ENCODE measurements at places on chromosomes 1 and 21.

DNA sequence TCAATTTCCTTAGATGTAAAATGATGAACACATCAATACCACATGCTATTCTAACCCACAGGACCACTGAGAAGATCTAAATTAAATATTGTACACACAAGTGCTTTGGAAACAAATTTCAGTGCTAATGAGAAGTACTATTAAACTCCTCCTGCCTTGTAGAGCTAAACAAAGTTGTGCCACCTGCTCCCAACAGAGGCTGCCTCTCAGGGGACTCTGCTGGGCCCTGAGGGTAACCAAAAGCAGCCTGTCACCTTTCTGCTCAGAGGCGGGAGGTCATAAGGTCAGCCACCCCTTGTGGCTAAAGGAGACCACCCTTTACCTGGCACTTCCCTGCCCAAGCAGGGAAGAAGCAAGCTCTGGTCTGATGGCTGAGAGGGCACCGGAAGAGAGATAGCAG lies 6.3 kb downstream of the SLC9A1 start:
- DNase-seq = no peak

- no peak for DNase-seq
Measured at GRCh38 chr1:200907611-200908097, 13.0 kb downstream of the INAVA start.

GRCh38 chr1:161131523-161132409 lies 701 bp downstream of the DEDD start:
- peak; percentile 72 for DNase-seq

- no peak for DNase-seq
Measured at GRCh38 chr1:171173069-171173468, 12.0 kb upstream of the FMO2 start.

DNA sequence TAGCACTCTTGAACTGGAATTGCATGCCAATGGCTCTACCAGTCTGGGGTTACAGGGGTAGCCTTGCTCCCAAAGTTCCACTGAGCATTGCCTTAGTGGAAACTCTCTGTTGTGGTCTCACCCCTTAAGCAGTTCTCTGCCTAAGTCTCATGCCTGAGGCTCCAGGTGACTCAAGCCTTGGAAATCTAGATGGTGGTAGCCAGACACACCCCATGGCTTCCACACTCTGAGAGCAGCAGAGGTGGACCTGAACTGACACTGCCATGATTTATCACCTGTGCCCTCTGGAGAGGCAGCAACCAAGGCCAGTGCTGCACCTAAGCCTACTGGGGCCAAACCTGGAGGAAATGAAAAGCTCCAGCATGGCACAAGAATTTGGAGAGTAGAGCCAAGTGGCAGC lies 285.7 kb upstream of the PKN2 start:
- DNase-seq = no peak

- DNase-seq = peak; percentile 8
Measured at GRCh38 chr1:247576514-247576913, 11.6 kb upstream of the OR2G2 start.

DNA sequence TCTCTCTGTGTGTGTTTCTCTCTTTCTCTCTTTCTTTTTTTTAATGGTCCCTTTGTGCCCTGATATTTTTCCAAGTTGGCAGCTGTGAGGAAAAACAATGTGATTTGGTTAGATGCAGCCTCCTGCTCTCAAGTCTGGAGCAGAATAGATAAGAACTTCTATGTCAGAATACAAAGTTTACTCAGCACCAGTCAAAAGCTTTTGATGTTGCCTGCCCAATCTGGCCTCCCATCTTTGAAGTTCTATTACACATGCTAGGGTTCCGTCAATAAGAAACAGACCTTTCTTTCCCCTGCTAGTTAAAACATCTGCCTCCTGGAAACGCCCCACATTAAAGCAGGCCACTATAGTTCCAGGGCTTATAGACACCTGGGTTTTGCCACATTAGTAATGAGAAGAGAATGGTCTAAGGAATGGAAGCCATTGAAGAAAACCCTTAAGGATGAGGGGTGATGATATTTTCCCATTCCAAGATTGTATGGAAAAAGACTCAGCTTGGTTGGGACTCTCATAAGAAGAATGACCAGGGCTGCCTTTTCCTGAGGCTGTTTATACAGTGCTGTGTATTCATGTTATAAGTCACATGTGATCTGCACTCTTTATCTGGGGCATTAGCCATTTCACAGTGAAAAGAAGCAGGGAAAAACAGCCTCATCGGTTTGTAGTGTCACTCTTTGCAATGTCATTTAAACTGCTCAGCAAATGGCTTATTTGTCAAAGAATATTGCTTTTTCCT lies 414.7 kb upstream of the PROX1 start:
- DNase-seq = peak; percentile 63

GRCh38 chr1:207822602-207823451 lies 71.0 kb downstream of the CD46 start:
- peak; percentile 52 for DNase-seq

GRCh38 chr1:83857103-83857502 lies 141.8 kb downstream of the TTLL7 start:
- DNase-seq = peak; percentile 71

GRCh38 chr1:86733340-86733739 lies 29.0 kb downstream of the SH3GLB1 start:
- no peak for DNase-seq

DNA sequence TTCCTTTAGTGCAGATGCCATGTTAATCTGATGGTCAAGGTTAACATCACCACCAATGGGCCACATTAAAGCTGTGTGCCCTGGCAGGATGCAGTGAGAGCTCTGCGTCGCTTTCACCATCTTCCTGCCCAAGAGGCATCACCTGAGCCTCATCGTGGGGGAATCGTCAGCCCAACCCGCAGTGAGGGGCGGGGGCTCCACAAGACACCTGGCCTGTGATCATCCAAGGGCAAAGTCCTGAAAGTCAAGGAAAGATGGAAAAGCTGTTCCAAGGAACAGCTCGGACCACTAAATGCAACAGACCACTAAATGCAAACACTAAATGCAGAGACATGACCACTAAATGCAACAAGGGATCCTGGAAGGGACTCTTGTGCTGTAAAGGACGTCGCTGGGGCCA lies 49.9 kb downstream of the WDR4 start:
- DNase-seq = no peak

GRCh38 chr1:44645476-44646244 lies 28.6 kb downstream of the TMEM53 start:
- peak; percentile 88 for DNase-seq

- DNase-seq = no peak
Measured at GRCh38 chr1:32780628-32781234, 36.4 kb downstream of the YARS1 start.

GRCh38 chr1:7869136-7869920 lies 16.5 kb upstream of the UTS2 start:
- no peak for DNase-seq

- DNase-seq = peak; percentile 36
Measured at GRCh38 chr1:109438798-109439297, 12.6 kb upstream of the PSMA5 start.

- no peak for DNase-seq
Measured at GRCh38 chr1:237041461-237041794, 556 bp upstream of the RYR2 start.

GRCh38 chr1:151472856-151473731 lies 13.8 kb upstream of the POGZ start:
- peak; percentile 89 for DNase-seq

DNA sequence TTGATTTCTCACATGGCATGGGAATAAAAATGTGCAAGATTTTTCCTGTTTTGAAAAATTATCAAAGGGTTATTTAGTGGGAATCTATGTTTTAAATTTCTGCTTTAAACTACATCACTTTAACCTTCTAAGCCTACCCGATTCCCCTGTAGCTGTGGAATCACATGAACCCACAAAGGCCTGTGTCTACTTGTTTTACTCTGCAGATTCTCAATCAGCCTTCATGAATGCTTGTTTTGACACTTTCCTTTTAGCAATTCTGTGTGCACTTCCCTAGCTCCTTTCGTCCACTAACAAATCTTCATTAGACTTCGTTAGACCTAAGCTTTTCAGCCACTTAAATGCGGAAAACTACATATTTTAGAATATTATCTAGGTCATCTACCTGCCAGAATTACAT lies 56.0 kb upstream of the C1orf21 start:
- DNase-seq = no peak

DNA sequence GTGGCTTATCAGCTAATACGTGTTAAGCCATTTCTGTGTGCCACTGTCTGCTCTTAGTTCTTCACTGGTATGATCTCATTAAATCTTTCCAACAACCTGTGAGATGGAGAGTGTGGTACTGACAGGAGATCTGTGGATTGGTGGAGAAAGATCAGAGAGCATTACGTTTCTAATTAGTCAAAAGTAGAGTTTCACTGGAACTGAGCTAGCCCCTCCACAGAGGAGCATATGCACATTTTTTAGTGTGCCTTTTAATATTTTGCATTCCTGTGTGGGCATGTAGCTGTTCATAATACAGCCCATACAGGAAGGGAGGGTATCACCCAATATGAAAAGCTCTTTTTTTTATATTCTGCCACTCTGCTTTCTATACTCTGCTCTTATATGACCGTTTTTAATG lies 31.6 kb downstream of the UTS2 start:
- DNase-seq = no peak
